ENCODE measurements at places on chromosomes 7 and 10. TPM values are rescaled to one million over a fixed set of nuclear protein-coding genes. Genes with fewer than 3 reads are reported as not detected.

Gene RPEL1
- total RNA-seq: 0.05 TPM

Gene DDC
- total RNA-seq: not detected

Gene HBP1
- 123 TPM for total RNA-seq

Gene SLC39A12
- 0.05 TPM for total RNA-seq

Gene GDF10
- total RNA-seq: not detected

Gene NPC1L1
- total RNA-seq: not detected

Gene CCL24
- not detected for total RNA-seq

Gene GLI3
- total RNA-seq: 1.4 TPM

Gene EBLN1
- total RNA-seq: 0.26 TPM

Gene TUBAL3
- not detected for total RNA-seq

Gene CYP3A7
- total RNA-seq: not detected

Gene SEPTIN14
- total RNA-seq: not detected

DNA sequence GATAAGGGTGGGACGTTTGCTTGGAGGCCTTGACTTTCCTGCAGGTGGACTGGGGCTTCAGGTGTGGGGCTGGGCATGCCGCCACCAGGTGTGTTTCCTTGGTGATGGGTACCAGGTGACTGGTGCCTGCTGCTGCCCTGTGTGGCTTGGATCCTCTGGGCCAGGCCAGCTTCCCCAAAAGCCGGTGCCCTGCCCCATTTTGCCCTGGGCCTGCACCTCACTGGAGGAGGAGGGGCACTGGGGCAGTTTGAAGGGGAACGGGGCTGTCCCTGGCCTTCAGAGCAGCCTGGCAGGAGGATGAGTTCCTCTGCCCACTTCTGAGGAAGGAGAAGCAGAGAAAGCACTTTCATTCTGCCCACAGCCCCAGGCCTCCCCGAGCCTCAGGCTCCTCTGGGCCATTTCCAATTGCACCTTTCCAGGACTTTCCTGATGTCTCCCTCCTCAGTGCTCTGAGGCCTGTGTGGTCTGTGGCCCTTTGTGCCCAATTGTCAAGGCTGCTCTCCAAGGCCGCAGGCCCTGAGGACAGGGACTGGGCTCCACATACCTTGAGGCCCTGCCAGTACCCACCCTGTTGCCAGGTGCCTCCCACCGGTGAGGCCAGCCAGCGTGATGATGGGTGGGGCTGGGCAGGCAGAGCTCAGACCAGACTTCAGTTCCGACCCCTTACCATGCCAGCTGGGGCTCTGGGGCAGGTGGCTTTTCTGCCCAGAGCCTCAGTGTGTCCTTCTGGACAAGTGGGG, 25.3 kb upstream of the SMARCD3 start:
- no peak for DNase-seq

- DNase-seq: no peak
These were observed 386.7 kb downstream of the PHTF2 start for GRCh38 chr7:78185149-78185745.

GRCh38 chr7:26420422-26421019, 128.9 kb downstream of the SNX10 start:
- no peak for DNase-seq

DNA sequence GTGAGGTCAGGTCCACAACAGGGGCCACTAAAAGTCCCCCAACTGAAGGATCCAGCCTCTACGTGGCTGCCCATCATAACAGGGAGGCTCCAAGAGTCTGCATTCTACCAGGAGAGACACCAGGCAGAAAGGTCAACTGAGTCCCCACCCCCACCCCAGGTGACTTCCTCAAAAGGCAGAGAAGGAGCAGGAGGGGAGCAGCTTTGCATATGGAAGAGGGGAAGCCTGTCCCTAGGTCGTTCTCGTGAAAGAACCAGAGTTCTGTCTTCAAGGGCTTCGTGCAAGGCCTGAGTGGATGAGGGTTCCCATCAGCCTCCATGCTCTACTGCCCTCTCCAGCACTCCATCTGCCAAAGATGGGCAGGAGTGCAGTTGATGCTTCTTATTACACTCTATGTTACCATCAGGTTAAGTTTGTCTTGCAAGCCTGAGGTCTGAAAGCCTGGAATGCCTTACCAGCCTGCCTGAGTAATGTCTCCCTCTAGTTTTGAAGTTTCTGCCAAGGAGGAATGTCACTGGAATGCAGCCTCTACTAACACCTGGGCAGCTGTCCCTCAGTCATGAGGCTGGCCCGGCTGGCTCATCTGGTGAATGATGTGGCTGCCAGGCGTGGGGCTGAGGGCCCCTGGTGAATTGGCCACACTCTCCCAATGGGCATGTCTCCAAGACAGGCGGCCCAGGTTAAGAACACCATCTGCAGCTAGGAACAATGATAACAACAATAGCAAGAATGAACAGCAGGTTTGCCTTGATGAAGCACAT, 54.3 kb upstream of the SMNDC1 start:
- DNase-seq: no peak

- peak; percentile 40 for DNase-seq
These were observed 94.8 kb downstream of the GSAP start for GRCh38 chr7:77321300-77321699.

GRCh38 chr7:81298951-81299666, 380.3 kb upstream of the SEMA3C start:
- peak; percentile 91 for DNase-seq

GRCh38 chr10:13637303-13637856, 50.6 kb downstream of the PRPF18 start:
- no peak for DNase-seq

DNA sequence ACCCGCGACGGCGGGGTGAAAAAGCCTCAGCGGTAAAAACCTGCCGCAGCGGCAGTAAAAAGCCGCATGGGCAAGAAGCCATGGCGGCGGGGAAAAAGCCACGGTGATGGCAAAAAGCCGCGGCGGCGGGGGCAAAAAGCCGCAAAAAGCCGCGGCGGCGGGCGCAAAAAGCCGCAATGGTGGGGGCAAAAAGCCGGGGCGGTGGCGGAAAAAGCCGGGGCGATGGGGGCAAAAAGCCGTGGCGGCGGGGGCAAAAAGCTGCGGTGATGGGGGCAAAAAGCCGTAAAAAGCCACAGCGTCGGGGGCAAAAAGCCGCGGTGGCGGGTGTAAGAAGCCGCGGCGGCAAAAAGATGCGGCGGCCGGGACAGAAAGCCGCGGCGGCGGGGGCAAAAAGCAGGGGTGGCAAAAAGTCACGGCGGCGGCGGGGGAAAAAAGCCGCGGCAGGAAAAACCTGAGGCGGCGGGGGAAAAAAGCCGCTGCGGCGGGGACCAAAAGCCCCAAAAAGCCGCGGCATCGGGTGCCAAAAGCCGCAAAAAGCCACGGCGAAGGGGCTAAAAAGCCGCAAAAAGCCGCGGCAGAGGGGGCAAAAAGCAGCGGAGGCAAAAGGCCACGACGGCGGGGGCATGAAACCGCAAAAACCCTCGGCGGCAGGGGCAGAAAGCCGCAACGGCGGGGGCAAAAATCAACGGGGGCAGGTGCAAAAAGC, 488.5 kb downstream of the ZNF33B start:
- no peak for DNase-seq

DNA sequence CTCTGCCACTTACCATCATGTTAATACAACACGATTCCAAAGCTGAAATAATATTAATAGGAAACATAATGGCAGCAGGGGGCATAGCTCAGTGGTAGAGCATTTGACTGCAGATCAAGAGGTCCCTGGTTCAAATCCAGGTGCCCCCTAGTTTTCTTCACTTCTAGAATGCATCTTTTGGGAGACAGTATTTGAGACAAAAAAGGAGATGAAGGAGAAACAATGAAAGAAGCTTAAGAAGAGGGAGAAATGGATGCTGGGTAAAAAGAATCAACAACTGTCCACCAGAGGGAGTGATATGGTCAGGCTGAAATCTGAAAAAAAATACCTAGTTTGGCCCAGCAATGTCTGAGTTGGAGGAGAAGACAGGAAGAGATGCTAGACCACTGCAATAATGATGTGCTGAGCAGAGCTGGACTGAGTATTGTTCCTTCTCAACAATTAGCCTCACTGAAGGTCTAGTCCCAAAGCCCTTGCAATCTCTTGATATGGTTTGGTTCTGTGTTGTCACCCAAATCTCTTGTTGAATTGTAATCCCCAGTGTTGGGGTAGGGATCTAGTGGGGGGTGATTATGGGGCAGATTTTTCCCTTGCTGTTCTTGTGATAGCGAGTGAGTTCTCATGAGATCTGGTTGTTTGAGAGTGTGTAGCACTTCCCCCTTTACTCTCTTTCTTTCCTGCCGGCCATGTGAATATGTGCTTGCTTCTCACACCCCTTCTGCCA, 48.3 kb downstream of the ZNF783 start:
- peak; percentile 96 for DNase-seq

GRCh38 chr10:62386356-62387320, 12.5 kb downstream of the ZNF365 start:
- no peak for DNase-seq

- no peak for DNase-seq
These were observed 112.8 kb downstream of the SEMA3D start for GRCh38 chr7:85074016-85074415.

DNA sequence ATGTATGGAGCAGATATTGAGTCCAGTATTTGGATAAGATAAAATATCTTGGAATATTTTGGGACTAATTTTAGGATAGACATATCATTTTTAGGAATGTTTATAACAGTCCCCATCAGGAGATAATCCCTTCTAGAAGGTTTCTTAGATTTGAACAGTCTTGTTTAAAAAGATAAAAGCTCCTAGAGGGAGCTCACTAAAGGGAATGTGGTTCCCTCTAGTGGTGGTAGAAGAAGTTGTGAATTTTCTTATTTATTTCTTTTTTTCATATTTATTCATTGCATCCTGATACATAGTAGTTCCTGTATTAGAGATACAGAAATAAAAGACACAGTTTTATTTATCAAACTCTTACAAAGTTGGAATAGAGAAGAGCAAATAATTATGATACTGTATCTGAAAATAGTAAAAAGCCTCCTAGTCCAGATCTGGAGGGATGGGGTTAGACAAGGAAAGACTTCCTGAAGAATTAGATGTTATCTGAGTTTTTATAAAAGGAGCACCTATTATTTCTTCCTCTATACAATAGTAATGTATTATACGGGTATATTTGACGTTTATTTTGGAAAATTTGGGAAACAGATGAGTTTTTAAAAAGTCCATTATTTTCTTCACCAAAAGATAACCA, 24.5 kb upstream of the KLF14 start:
- peak; percentile 74 for DNase-seq

DNA sequence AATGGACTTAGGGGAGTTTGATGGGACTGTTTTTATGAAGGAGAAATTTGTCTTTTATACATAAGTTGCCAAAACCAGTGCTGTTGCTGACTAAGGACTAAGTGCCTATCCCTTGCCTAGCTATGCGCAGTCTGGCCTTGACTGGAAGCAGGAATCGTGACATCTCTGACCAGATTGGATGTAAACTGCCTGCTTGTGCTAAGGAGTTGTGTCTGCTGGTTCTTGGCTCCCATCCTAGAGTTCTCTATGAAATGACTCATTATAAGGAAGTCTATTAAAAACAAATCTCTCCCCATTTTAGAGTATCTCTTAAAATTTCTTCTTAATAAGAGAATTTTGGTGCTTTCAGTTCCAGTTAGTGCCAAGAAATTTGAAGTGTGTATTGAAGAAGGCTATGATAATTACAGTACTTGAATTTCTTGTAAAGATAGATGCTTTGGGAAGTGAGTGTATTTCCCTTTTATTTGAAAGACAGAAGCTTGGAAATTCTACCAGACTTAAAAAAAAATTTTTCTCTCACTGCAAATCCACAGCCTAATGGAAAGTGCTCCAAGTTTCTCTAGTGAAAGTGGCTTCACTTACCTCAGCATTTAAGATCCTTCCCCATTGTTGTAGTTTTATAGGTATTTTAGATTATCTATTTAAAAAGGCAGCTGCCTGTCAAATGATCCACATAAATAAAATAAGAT, 77.6 kb downstream of the BICC1 start:
- no peak for DNase-seq

DNA sequence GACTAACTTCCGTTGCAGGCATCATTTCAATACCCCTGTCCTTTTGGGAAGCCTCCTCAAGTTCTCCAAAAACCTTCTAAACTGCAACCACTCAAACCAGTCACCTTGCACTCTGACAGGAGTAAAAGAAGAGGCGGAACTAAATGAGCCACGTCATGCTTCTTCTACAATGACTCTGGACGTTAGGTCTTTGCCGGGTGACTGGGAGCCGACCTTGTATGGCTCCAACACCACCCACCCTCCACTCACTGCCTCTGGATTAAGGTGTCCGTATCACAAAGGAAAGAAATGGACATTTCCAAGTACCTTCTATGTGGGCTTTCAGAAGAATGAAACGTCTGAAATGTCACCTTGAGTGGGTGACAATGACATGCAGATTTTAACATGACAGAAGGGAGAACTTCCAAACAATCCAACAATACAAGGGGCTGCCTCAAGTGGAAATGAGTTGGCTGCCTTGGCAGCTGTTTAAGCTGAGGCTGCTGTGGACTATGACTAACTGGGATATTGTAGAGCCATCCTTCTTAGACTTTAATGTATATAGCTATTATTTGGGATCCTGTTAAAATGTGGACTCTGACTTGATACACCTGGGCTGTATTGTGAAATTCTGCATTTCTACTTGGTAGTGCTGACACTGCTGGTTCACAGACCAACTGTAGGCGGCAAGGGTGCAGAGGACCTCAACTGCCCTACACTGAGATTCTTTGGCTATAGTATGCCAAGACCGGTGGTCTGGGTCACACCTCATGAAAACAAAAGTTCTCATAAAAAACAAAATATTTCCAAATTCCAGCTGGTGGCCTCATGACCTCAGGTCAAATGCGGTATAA, 33.8 kb upstream of the PDLIM1 start:
- no peak for DNase-seq

DNA sequence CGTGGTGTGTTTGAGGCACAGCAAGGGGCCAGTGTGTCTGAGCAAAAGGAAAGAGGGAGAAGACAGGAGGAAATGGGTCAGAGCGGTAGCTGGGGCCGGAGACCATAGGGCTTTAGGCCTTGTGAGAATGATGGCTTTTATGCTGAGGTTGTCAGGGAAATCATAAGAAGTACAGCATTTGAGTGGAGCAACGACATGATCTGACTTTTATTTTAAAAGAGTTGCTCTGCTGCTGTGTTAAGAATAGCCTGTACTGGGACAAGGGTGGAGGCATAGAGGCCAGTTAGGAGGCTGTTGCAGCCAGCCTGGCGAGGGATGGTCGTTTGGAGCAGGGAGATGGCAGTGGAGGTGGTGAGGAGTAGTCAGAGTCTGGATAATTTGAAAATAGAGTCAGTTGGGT, 174.3 kb downstream of the SNX10 start:
- no peak for DNase-seq

- peak; percentile 41 for DNase-seq
These were observed 98.9 kb upstream of the ARHGAP21 start for GRCh38 chr10:24822590-24822989.

GRCh38 chr7:96959135-96959534, 46.2 kb upstream of the DLX6 start:
- DNase-seq: no peak

Data from SK-MEL-5 (cell line).